NCI-H2081 (cell line): ENCODE measurements at places on chromosomes 12 and 14.

DNA sequence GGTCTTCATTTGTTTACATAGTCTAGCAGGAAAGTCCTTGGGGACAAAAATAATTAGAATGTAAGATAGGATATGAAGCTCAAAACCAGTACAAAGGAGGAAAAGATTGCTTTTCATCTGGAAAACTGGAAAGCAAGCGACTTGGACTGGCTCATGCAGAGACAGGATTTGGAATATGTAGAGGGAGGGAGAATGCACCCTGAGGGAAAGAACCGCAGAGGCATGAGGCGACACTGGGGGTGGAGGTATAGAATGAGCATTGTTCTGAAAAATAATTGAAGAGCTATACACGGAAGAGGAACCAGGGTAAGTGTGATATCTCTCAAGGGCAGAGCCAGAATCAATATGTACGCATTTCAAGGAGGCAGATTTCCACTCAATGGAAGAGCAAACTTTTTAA, 85.5 kb downstream of the PLEKHG3 start:
- DNase-seq: peak; percentile 8

DNA sequence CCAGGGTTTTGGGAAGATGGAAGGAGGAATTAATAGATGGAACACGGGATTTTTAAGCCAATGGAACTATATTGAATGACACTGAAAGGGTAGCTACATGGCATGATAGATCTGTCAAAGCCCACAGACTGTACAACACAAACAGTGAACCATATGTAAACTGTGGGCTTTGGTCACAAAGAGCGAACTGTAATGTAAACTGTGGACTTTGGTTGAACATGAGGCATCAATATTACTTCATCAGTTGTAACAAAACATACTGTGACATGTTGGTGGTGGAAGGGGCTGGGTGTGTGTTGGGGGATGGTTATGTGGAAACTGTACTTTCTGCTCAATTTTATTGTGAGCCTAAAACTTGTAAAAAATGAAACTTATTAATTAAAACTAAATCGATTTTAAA, 210.6 kb upstream of the HMGA2 start:
- DNase-seq: no peak

DNA sequence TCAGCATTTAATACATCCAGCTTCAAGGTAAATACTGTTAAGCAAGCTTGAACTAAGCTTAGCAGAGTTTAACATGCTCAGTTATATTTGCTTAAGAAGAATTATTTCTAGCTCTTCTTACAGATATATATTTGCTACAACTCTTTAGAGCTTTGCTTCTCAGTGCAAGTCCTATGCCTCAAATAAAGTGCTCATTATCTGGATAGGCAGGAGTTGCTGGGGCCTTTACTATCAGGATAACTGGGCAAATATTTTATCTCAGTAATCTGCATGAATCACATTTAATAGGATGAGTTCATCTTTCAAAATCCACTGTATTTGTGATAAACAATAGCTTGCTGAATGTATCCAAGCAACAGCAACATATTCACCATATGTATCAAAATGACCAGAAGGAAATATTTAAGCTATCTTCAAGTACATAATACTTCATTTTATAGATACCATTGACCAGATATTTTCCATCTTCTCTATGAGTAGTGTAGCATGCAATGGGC, 187.6 kb downstream of the NOVA1 start:
- no peak for DNase-seq

DNA sequence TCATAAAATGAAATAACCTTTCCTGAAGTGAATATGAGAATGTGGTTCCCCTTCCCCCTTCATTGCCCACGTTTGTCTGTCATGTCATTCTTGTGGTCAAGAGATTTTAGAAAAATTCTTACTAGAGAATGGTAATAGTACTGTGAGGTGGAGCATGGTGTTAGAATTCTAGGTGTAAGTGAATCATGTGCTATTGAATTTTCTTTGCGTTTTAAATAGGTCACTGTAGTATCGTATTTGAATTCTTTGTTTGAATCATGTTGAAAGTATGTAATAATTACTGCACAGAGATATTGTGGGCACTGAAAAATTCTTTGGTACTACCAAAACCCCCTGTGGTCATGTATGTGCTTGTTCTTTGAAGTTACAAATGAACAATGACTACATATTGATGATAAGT, 49.9 kb downstream of the FUT8 start:
- DNase-seq: no peak

- DNase-seq: no peak
Observed at GRCh38 chr14:69675245-69675583, 63.8 kb downstream of the SUSD6 start.

- no peak for DNase-seq
Observed at GRCh38 chr12:123024819-123025391, 44.4 kb downstream of the ARL6IP4 start.
